ENCODE measurements at places on chromosomes 5 and 9.

- DNase-seq = no peak
Measured at GRCh38 chr9:33468797-33469621, 4.7 kb downstream of the NOL6 start.

GRCh38 chr5:154403234-154403633 is 42.6 kb upstream of the SAP30L start:
- DNase-seq = no peak

DNA sequence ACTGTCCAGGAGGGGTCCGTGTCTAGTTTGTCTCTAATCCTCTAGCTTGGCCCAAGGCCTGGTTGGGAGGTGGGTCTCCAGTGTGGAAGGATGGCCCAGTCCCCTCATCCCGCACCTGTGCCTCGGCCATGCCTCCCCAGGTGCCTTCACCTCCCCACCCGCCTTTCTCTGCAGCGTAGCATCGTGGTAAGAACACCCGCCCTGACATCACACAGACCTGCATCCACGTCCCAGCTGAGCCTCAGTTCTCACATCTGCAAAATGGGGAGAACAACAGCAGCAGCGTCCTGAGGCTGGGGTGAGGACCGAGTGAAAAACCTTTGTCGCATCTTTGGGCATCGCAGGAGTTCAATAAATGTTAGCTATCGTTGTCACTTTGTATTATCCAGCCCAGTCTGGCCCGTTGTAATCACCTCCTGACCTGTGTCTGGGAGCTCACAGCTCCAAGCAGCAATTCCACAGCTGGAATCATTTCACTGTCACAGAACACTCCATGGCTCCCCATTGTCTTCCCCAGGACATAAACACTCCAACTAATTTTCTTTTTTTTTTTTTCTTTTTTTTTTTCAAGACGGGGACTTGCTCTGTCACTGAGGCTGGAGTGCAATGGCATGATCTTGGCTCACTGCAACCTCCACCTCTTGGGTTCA is 181.2 kb upstream of the IER5L start:
- no peak for DNase-seq

DNA sequence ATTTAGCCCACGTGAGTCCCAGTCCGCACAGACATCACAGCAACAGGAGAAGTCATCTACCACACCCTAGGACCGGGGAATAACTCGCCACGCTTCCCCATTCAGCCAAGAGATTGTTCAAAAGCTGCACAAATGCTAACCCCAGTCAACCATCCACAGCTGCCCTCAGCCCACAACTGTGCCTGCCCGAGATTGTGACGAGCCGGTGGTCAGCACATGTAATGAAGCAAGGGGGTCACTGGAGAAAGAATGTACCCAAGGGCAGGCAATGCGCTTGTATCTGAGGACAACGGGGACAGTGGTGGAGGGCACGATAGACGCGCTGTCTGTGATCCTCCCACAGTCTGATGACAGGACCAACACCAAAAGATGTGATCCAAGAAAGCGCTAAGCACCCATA is 67.8 kb downstream of the COL23A1 start:
- DNase-seq = no peak

DNA sequence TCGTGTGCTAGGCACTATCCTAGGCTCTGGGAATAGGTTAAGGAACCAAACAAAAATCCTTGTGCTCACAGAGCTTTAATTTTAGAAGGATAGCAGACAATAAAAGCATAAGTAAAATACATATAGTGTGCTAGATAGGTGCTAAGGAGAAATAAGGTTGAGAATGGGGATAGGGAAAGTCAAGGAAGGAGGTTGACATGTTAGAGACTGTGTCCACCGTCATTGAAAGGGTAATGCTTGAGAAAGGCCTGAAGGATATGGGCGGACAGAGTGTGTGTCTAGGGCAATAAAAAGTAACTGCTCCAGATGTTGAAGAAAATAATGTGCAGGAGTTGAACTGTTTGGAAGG is 482 bp upstream of the TDRD7 start:
- DNase-seq = no peak

DNA sequence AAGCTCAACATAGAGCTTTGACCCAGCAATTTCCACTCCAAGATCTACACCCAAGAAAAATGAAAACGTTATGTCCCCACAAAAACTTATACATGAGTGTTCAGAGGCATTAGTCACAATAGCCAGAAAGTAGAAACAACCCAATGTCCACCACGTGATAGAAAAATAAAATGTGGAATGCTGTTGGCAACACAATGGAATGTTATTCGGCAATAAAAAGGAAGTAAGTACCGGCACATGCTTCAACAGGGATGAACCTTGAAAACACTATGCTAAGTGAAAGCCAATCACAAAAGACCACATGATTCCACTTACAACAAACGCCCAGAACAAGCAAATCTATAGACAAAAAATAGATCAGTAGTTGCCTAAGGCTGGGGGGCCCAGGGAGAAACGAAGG is 6.0 kb downstream of the UBQLN1 start:
- DNase-seq = peak; percentile 78

- DNase-seq = no peak
Measured at GRCh38 chr9:136829412-136829811, 12.9 kb upstream of the AJM1 start.

DNA sequence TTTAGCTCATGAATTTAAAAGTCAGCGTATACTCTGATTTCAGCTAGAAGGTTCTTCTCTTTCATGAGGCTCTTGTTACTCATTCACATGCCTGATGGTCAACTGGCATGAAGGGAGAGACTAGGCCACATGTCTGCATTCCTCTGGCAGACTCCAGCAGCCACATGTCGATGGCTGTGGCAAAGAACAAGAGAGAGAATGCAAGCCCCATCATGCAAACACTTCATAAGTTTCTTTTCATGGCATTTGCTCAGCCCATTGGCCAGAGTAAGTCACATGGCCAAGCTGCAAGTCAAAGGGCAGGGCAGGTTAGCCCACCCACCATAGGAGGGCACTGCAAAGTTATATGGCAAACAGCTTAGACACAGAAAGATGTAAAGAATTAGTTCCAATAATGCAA is 5.4 kb downstream of the KCNV2 start:
- DNase-seq = peak; percentile 27

GRCh38 chr5:170476704-170477103 is 27.1 kb upstream of the KCNIP1 start:
- no peak for DNase-seq

GRCh38 chr5:179245031-179245430 is 100.2 kb downstream of the ADAMTS2 start:
- no peak for DNase-seq

DNA sequence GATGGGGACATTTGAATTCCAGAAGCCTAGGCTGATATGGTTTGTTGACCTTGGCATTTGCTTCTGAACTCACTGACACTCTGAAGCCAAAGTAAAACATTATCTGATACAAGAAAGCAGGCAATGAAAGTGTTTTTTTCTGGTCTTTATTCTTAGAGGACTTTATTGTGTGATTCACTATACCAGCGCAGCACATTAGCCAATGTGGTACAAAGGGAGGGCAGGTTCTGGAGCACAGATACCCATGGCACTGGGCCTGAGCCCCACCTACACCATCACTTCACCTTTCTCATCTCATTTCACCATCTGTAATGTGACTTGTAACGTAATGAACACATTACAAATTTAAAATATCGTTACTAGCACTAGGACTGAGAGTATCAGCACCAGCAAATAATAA is 89.7 kb upstream of the ZNF366 start:
- peak; percentile 18 for DNase-seq

DNA sequence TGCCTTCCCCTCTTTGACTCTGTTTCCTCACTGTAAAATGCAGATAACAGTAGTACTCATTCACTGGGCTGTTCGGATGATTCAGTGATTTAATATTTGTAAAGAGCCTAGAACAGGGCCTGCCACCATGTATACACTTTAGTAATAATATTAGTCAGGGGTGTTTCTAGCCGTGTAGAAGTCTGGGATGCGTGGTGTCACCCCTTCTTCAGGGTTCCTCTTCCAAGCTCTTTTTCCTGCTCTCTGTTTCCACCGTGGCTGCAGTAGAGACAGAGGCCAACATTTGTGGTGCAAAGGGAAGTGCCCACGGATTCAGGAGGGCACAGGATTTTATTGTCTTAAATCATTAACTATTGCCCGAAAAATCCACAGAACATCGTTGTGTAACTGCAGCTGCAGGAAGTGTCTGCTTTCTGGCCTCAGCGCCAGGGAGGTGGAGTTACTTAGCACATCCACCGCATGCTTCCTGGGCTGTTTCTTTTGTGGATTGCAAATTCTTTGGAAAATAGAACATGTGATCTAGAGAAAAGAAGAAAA is 61.7 kb downstream of the TRIO start:
- peak; percentile 75 for DNase-seq

DNA sequence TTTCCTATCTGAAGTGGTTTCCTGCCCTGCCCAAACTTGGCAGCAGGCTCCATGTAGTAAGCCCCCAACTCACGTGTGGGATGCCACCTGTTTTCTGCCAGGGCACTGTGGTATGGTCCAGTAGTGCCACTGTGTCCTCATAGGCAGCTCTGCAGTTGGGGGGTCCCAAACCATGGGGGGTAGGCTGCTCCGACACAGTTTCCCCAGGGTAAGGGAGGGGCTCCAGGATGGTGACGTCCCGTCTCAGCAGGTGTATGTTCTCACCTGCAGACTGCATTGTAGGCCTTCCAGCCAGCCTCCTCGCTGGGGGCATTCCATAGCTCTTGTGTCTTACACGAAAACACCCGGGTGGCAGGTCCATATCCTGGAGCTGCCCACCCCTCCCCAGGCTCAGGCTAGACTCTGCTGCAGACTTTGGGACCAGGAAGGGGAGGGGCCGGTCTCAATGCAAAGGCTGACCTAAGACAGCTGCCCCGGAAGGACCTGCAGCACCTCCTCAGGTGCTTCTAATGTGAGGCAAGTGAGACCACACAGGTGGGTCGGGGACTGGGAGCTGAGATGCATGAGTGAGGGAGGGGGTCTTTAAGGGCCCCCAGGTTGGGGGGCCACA is 330.5 kb upstream of the IRX4 start:
- no peak for DNase-seq

DNA sequence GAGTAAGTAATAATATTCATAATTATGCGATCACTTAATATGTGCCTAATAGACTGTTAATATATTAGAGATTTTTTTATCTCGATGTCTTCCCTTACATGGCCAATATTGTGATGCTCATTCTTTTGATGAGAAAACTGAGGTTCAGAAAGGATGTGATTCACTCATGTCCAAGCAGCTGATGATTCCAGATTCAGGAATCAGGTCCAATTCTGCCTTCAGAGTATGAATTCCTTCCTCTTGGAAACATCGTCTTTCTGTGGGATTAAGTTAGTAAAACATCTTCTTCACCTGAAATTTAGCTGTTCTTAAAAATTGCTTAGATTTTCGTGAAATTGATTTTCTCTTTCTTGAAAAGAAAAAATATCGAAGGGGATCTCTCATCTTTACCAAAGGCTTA is 242.5 kb upstream of the RFX3 start:
- no peak for DNase-seq

GRCh38 chr5:19771174-19771835 is 216.7 kb downstream of the CDH18 start:
- no peak for DNase-seq

GRCh38 chr5:164636456-164636855 is 1131.0 kb downstream of the MAT2B start:
- no peak for DNase-seq

GRCh38 chr5:129046151-129046550 is 48.4 kb upstream of the ISOC1 start:
- peak; percentile 73 for DNase-seq

GRCh38 chr9:21991072-21991959 is 2.9 kb downstream of the CDKN2A start:
- DNase-seq = no peak

GRCh38 chr5:98433673-98434072 is 339.8 kb upstream of the RGMB start:
- no peak for DNase-seq

GRCh38 chr9:82495884-82496777 is 507.6 kb downstream of the SPATA31D1 start:
- DNase-seq = no peak

- no peak for DNase-seq
Measured at GRCh38 chr9:96442491-96442890, 7.5 kb upstream of the HABP4 start.

DNA sequence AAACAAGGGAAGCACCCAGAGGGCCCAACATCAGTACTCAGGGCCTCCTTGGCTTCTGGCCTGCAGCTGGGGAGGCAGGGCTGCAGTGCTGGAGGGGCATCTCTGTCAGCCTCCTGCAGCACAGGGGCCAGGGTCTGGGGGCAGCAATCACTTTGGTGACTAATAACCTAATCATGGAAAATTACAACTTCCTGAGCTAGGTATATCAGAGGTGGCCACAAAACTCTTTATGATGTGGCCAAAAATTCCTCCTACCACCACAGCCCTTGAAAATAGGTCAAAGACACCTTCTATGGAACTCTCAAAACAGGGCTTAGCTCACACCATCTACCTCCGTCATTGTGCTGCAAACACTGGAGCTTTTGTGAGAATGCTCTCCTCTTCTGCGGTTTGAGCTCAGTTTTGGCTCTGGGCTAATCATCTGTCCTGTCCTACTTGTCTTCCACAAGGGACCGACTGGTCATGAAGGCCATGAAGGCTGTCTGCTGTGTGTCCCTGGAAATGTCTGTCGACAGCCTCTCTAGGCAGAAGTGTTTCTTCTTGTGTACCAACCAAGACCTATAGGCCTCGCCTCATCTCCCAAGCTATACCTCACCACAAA is 28.6 kb downstream of the CSF2 start:
- no peak for DNase-seq

- no peak for DNase-seq
Measured at GRCh38 chr5:135345956-135346731, 52.9 kb downstream of the MACROH2A1 start.

- DNase-seq = no peak
Measured at GRCh38 chr5:72020161-72020983, 86.9 kb upstream of the MAP1B start.

GRCh38 chr9:14441976-14442651 is 128.2 kb upstream of the NFIB start:
- peak; percentile 22 for DNase-seq

GRCh38 chr5:61744690-61745619 is 412.9 kb downstream of the ZSWIM6 start:
- peak; percentile 30 for DNase-seq

DNA sequence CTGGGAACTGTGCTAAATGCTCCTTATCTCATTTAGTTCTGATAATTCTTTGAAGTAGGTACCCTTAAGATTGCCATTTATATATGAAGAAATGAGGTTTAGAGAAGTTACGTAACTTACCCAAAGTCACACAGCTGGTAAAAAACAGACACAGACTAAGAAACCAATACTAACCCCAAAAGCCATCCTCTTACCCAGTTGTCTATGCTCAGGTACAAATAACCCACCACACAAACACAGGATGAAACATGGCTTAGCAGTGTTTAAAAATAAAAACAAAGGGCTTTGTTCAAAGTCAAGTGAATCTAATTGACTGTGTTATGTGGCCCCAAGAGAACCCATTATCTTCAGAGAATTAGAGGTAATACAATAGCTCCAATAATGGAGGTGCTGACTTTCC is 37.0 kb upstream of the IL7R start:
- DNase-seq = no peak

- no peak for DNase-seq
Measured at GRCh38 chr9:30280229-30280900, 2104.1 kb upstream of the ACO1 start.

- DNase-seq = no peak
Measured at GRCh38 chr9:118008246-118008645, 304.0 kb downstream of the TLR4 start.

- DNase-seq = no peak
Measured at GRCh38 chr5:150621301-150621700, 19.2 kb upstream of the SYNPO start.

- no peak for DNase-seq
Measured at GRCh38 chr9:96417661-96418082, 498 bp downstream of the ZNF367 start.

Measured in MCF 10A (cell line).